NCI-H2081 (cell line): ENCODE measurements at places on chromosomes 7 and 10.

- DNase-seq: no peak
These were observed 138.7 kb downstream of the SLC25A13 start for GRCh38 chr7:96183163-96183670.

DNA sequence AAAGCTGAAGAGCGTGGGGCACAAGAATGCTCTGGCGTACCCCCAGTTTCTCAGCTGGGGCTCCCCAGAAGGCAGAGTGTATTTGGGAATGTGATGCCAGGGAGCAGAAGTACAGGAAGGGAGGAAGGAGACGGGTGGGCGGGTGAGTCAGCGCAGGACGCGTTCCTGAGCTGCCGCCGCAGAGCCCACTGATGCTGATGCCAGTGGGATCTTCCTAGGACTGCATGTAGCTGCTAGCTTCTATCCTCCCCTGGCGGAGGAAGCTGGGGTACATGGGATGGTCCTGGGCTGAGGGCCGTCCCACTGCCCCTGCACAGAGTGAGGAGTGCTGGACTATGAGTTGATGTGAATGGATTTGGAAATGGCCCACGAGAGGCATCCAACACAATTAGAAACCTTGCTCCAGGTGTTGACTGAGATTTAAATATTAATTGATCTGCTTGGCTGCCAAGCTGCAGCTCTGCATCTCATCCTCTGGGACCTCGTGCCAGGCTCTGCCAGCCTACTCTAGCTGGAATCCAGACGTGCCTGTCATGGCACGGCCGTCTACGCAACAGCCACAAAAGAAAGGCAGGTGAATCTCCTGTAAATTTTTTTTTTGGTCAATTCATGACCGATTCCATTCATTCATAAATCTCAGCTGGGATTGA is 66.2 kb upstream of the RHEB start:
- no peak for DNase-seq

DNA sequence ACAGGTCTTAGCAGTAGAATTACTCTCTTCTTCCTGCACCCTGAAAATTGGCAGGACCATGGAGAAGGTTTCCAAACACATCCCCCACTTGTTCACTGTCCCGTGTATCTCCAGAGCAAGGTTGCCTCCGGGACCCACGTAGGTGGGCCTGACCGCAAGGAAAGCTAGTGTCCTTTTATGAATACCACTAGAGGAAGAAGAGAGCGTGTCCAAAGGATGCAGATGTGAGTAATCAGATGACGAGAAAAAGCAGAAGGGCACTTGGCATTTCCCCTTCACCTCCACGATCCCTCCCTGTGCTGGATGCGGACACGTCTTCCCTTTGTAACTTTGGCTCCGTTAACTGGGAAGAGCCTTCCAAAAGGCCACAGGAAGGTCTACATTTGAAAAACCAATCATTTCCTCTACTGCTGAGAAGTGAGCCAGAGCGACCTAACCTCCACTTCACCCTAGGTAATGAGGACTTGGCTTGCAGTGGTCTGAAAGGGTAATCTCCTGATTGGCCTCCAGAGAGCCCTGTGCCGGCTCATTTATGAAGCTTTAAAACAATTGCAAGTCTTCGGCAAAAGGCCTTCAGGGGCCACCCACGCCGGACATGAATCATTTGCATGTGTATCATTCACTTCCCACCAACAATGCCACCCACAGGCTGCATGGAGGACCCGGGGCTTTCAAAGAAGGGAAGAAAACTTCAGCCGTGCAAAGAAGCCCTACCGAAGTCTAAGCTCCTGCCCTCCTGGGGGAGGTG is 55.4 kb downstream of the LYZL1 start:
- no peak for DNase-seq

GRCh38 chr10:87053111-87053510 is 33.0 kb downstream of the FAM25A start:
- peak; percentile 70 for DNase-seq

DNA sequence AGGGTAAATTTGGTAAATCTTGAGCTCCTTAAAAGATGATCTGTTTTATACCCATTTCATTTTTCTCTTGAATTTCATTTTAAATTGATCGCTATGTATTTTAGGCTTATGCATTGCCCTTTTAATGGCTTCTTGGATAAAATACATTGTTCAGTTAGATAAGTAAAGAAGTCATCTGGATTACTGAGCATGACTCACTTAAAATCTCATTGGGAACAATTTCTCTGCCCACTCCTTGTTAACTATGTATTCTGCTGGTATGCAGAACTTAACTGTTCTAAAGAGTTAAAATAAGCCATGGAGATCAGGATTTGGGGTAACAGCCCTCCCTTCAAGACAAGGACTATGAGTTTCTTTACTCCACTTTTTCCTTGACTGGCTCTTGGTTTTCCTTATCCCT is 134.2 kb downstream of the SND1 start:
- no peak for DNase-seq

- no peak for DNase-seq
These were observed 22.6 kb downstream of the NKX2-3 start for GRCh38 chr10:99555371-99555770.
